ENCODE measurements at places on chromosomes 11 and 22. TPM values are rescaled to one million over a fixed set of nuclear protein-coding genes. Genes with fewer than 3 reads are reported as not detected.

C11orf87 gene
- not detected for total RNA-seq

DNA sequence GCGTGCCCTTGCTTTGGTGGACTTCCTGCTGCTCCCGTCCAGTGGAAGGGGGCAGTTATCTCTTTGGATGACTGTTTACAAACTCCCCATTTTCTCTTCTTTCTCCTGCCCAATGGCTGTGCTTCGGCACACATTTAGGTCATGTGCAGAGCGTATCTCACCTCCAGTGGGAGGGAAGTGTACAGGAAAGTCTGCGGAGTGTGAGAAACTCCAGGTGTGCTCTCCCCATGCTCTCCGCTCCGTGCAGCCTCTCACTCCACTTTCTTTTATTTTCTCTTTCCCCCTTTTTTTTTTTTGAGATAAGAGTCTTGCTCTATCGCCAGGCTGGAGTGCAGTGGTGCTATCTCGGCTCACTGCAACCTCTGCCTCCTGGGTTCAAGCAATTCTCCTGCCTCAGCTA lies 11.9 kb upstream of the TEF start:
- DNase-seq = no peak

DNA sequence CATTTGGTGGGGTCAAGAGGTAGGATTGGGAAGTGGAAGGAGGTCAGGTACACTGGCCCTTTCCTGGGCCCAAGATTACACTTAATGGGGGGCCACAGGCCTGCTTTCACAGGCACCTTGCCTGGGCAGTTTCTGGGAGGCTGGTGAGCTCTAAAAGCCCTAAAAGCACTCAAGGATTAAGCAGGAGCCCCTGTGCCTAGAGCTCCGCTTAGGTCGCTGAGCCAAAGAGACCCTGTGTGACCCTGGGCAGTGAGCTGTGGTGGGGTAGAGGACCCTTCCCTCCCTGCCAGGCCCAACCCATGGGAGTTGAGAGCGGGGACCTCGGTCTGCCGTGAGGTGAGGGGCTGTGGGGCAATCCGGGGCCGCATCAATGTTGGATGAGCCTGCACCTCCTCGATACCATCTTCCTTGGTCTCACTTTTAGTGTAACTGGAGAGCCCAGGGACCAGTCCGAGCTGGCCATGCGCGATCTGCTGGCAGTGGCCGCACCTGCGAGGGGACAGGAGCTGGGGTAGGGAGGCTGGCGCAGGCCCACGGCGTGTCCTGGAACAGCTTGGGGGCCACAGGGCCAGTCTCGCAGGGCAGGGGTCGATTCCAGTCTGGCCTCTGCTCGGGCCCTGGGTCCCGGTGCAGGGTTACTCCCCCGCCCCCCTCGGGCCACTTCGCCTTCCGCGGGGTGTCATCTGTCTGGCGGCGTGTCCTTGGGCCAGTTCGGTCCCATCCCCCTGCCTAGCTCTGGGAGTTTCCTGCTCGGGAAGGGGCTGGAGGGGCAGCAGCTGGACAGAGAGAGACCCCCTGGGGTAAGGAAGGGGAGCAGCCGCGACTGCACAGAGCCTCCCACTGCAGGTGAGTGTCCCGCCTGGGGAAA lies 44.3 kb downstream of the EIF3F start:
- DNase-seq = no peak

VSIG2 gene
- total RNA-seq = not detected

DNA sequence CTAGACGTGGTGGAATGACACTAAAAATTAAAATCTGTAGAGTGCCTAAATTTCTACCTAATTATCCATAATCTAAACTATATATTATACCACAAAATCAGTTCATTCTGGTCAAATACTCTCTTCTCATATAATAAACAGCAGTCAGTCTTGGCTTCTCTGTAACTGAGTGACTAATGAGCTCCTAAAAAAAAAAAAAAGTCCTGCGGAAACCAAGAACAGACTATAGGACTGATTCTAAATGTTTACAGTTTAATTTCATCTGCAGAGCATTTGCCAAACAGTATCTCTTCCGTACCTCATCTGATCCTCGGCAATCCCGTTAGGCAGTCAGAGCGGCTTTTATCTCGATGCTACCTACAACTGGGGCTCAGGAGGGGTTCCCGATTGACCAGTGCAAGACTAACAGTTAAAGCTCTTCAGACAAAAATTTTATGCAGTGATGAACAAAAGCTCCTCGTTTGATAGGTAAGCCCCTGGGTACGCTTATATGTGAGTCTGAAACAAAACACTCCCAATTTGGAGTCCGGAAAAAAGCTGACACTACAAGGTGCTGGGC lies 686 bp downstream of the KIF18A start:
- no peak for DNase-seq

DNA sequence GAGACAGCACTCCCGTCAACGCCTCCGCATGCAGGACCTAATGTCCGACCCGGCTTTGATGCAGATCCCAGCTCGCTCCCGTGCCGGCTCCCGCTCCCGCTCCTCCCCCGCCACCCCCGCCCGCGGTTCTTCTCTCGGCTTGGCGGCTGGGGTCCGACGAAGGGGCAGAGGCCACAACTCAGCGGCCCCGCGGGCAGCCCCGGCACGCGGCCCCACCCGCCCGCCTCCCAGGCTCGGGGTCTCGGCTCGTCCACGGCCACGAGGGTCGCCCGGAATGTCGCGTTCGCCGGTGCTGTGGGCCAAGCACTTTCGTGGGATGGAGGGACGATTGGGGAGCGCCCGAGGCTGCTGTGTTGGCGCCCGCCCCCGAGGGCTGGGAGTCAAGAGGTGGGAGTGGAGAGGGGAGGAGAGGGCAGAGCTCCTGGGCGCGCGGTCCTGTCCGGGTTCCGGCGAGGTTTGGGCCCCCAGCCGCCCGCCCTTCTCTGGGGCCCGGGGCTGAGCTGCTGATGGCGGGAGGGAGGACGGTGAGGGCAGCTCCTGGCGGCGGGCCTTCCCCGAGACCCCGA lies 5.3 kb upstream of the TBX1 start:
- no peak for DNase-seq

MRGPRX3 gene
- not detected for total RNA-seq

GGTLC2 gene
- total RNA-seq = not detected

DNA sequence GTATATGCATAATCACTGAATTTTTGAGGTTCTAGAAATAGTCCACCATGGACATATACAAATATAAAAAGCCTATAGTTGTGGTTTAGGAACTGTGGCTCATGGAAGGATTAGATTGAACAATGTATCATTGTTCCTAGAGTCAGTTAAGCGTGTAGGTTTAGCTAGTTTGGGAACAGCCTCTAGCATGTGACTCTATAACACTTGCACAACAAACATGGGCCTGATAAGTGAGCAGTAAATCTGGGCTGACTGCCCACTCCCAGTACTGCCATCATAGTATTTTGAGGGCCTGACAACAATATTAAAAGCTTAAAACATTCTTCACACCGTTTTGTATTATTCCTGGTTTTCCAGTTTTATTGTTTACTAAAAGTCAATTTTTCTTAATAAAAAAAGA lies 47.0 kb downstream of the YAP1 start:
- no peak for DNase-seq

DNA sequence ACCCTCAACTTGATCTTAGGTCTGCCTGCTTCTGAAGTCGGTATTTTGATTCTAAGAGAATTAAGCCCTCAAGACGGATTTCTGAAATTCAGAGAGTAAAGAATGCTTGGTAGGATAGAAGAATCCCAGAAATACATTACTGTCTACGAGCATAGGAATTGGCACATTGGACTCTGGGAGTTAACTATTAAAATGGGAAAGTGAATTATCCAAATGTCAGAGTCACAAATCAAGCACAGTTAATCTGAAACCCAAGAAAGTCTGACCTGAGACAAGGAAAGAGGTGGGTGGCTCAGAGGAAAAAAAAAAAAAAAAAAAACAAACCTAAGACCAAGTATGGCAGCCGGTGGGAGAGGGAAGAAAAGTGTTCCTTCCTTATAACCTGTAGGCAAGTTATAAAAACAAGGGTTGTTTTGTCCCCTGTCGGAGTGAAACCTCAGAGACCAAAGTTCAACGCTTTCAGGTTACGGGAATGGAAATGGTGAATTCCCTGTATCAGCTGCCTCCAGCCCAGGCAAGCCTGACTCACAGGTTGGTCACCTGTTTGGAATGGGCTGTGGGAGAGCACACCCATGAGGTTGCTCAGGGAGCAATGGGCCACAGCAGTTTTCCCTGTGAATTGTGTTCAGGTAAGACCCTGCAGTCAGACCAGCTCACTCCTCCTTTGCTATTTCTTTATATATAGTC lies 139.0 kb downstream of the ETS1 start:
- DNase-seq = peak; percentile 71

GRCh38 chr11:72308226-72309073 lies 64.5 kb upstream of the PHOX2A start:
- no peak for DNase-seq

SMC1B gene
- 0.93 TPM for total RNA-seq

GRCh38 chr11:43689167-43689566 lies 8.6 kb downstream of the HSD17B12 start:
- DNase-seq = no peak

DNA sequence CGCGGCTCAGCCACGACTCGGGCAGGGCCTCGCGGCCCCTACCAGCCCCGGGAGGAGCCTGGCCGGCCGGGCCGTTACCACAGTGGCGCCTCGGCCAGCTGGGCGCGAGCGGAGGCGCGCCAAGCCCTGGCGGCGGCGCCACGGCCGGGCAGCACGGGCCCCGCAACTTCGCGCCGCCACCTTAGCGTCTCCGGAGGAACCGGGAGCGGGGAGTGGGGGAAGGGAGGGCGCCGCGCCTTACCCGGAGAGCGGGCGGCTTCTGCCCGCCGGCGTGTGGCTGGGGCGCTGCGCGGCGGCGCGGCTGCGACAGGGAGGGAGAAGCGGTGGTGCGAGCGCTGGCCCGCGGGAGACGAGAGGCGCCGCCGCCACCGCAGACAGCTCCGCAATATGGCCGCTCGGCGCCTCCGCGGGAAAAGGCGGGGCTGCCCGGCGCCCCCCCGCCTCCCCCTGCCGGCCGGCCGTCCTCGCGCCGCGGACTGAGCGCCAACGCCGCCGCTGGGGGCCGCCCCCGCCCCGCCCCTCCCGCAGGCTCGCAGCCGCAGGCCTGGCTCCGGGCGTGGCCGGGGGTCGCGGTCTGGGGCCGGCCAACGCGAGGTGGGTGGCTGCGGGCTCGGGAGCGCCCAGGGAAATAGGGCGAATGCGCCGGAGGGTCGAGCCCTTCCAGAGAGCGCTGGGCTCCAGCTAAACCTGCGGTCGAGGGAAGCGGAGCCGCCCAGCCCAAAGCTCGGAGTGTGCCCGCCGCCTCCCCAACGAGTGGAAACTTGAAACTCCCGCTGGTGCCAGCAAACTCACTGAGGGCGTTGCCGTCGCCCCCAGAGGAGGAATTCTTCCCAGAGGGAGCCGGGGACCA lies at the start of gene RDX:
RDX (minus strand) TSS at position 389 of the 850 bp plus-strand sequence. CDS start 16,922 bp downstream, outside the sequence.
- peak; percentile 73 for DNase-seq

GRCh38 chr11:115054570-115055538 lies 376.5 kb downstream of the NXPE2 start:
- no peak for DNase-seq

GRCh38 chr11:87421422-87421821 lies 383.7 kb downstream of the TMEM135 start:
- DNase-seq = no peak

DNA sequence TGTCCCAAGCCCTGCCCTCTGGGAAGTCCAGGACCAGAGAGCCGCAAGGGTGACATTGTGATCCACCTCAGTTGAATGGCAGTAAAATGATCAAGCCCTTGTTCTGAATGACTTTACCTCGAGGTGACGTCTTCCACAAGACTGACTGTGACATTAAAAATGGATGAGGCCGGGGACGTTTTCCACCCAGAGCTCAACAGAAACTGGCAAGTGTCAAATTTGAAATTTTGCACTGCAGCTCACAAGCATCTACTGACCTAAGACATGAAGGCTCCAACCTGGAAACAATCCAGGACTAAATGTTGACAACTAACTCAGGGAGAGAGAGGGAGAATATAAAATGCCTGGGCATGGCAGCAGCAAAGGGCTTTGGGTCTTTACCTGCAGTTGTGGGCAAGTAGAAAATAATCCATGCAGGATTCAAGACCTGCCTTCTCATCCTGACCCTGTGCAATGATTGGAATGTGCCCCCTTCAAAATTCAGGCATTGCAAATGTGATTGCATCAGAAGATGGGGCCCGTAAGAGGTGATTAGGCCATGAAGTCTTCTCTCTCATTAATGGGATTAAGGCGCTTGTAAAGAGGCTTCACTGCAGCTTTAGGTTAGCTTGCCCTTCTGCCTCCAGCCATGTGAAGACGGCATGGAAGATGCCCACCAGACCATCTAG lies 33.6 kb upstream of the CLMP start:
- no peak for DNase-seq

TNNT3 gene
- 10.3 TPM for total RNA-seq

TYR gene
- not detected for total RNA-seq

IL18 gene
- total RNA-seq = not detected

DNA sequence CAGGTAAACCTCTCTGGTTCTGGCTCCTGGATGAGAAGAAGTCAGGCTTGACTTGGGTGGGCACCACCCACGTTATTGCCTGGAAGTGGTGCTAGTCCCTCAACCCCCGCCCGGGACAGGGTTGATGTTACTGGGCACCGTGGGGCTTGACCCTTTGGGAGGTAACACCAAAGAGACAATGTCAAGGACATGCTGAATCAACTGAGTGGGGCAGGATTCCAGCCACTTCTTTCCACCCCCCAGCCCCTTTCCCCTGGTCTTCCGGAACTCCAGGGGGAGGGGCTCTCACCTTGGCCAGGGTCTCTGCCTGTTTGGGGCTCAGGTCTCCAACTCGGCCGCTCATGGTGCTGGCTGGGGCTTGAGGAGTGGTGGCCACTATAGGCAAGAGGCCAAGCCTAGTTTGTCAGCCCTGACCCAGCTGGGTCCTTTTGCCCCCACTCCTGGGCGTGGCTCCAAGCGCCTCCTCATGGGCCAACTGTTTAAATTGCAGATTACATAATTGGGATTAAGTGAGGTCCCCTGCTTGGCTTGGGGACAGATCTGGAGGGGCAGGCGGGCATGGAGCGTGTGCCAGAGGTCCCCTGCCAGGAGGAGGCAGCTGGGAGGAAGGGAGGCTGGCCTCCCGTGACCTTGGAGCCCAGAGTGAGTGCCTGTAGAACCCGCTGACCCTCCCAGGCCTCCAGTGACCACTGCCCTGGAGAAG lies at the start of gene SEC14L3:
SEC14L3 (minus strand) TSS at position 402 of the 703 bp plus-strand sequence; CDS start at position 343, 59 bp downstream.
- no peak for DNase-seq

All from activated naive CD4-positive, alpha-beta T cell treated with anti-CD3 and anti-CD28 coated beads, Interleukin-2, amount 50 U/mL, for 72 hours (primary cell).